ENCODE measurements at places on chromosomes 2 and 18.

- DNase-seq, result no peak
Measured at GRCh38 chr2:26157580-26157979, 15.3 kb upstream of the GAREM2 start.

DNA sequence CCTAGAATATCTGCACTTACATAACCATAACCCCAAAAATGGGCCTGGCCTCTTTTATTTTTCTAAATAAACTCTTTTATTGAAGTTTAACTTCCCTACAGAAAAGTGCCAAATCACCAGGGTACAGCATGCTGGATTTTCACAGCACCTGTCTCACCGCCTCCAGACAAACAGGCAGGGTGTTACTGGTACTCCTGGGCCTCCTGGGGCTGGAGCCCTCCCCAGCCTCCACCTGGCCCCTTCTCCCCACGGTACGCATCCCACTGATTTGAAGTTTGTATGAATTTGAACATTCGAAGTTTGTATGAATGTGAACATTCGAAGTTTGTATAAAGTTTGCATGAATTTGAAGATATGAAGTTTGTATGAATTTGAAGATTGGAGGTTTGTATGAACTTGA is 232.1 kb downstream of the NDUFA10 start:
- no peak for DNase-seq

- no peak for DNase-seq
Measured at GRCh38 chr2:33002863-33003262, 56.1 kb downstream of the LTBP1 start.

DNA sequence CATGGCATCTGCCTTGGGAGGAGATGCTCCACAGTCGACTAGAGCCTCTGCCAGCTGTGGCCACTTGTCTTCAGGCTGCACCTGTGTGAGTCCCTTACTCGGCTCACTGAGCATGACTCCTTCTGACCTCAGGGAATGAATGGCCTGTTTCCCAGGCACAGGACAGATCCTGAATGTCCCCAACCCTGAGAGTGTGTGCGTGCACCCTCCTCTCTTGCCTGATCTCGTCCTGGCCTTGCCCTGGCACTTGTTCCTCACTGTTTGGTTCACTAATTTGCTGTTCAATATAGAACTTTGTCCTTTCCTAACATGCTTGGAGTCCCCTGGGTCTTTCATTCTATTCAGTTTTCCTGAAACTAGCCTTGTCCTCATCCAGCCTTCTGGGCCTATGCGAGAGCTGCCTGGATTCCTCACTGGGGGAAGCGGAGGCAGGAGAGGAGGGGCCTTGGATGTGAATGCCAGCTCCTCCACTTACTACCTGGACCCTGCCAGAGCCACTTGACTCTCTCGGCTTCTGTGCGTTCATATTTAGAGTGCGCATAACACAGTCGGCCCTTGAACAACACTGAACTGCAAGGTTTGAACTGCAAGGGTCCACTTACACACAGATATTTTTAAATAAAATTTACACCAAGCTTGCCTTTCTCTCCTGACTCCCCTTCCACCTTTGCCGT is 184.8 kb downstream of the ACKR3 start:
- DNase-seq, result peak; percentile 66

Measured in NCI-H1092 treated with DMSO at 0.1 percent for 48 hours (cell line).